ENCODE measurements at places on chromosomes 1 and 21.

DNA sequence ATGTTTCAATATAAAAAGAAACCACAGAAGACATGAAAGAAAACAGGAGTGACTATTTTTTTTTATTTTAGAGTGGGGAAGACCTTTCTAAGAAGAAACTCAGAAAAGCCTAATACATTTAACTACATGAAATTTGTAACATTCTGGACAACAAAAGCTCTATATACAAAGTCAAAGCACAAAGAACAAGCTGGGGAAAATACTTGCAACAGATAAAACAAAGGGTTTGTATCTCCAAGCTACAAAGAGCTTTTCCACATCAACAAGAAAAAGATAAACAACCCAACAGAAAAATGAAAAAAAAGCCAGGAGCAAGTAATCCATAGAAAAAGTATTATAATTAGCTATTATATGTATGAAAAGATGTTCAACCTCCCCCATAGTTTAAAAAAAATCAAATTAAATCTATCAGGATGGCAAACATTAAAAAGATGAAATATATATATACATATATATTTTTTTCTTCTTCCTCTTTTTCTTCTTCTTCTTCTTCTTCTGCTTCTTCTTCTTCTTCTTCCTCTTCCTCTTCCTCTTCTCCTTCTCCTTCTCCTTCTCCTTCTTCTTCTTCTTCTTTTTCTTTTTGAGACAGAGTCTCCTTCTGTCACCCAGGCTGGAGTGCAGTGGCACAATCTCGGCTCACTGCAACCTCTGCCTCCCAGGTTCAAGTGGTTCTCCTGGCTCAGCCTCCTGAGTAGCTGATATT, 49.1 kb upstream of the EPS8L3 start:
- DNase-seq = no peak

DNA sequence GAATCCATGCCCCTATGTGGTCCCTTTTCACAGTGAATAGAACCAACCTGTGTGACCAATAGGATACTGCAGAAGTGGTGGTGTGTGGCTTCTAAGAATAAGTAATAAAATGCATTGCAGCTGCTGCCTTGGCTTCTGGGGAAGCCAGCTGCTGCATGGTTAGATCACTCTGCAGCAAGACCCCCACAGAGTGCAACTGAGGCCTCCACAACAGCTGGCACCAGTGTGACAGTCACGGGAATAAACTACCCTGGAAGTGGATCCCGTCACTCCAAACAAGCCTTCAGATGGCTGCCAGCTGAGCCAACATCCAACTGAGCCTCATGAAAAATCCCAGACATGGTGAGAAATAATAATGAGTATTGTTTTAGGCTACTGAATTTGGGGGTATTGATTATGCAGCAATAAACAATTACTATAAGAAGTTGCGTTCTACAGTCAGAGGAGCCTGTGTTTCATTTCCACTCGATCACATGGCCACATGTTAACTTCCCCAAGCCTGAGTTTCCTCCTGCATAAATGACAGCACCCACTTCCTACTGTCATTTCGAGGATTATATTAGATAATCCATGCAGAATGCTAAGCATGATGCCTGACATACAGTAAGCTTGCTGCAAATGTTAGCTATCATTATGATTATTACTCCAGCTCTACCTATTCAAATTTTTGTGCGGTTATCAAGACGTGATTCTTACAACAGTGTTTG, 20.8 kb upstream of the COG2 start:
- no peak for DNase-seq

GRCh38 chr21:46527801-46528200, 69.1 kb downstream of the DIP2A start:
- no peak for DNase-seq

DNA sequence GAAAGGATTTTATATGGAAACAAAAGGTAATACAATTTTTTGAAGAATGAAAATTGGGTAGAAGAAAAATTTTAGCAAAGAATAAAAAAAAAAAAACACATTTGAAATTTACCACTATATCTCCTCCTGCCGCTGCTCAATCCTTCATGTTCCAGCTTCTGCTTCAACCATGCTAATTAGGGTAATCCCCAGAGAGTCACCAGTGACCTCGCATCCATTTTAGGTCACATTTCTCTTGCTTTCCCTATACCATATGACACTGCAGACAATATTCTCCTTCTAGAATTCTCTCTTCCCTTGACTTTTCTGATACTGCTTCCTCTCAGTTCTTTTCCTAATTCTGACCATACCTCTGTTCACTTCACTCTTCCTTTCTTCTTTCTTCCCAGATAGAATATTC, 237.1 kb downstream of the USH2A start:
- no peak for DNase-seq

DNA sequence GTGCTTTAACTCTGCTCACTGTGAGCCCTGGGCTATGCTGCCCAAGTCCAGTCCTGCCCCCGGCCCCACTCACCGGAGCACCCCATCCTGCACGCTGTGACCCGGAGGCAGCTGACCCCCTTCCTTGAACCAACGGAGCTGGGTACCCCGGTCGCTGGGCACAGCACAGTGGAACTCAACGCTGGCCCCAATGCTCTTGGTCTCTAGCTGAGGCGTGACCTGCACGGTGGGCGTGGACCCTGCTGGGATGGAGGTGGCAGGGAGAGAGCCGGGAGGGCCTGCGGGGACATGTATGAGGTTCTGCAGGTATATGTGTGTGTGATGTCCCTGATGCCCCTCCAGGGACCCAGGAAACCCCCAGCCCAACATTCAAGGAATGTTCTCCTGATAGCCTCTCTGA, 24.7 kb downstream of the LDLRAD2 start:
- no peak for DNase-seq
